Central memory CD8-positive, alpha-beta T cell (primary cell): ENCODE measurements at places on chromosomes 2 and 18.

DNA sequence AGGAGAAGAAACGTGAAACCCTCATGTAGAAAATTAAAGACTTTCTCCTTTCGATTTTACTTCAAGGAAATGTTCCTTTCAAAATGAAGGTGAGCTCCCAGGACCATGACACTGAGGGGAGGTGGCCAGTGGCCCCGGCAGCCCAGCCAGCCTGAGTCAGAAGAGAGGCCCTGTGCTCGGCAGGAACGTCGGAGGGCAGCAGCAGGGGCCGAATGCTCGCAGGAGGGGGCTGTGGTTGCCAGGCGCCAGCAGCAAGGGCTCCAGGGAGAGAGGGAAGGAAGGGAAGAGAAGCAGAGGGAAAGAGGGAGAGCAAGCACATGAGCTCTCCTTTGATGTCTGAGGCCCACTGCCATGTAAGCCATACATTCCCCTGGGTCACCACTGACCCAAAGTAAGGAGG, 73.3 kb upstream of the ACKR3 start:
- peaks cover 37% of the 10 kb centered on the region for H3K27me3 ChIP-seq
- no peak overlapping the region for H3K4me3 ChIP-seq
- H3K27ac ChIP-seq: no peak overlapping the region
- H3K36me3 ChIP-seq: peaks cover 3% of the 10 kb centered on the region
- no peak for DNase-seq

DNA sequence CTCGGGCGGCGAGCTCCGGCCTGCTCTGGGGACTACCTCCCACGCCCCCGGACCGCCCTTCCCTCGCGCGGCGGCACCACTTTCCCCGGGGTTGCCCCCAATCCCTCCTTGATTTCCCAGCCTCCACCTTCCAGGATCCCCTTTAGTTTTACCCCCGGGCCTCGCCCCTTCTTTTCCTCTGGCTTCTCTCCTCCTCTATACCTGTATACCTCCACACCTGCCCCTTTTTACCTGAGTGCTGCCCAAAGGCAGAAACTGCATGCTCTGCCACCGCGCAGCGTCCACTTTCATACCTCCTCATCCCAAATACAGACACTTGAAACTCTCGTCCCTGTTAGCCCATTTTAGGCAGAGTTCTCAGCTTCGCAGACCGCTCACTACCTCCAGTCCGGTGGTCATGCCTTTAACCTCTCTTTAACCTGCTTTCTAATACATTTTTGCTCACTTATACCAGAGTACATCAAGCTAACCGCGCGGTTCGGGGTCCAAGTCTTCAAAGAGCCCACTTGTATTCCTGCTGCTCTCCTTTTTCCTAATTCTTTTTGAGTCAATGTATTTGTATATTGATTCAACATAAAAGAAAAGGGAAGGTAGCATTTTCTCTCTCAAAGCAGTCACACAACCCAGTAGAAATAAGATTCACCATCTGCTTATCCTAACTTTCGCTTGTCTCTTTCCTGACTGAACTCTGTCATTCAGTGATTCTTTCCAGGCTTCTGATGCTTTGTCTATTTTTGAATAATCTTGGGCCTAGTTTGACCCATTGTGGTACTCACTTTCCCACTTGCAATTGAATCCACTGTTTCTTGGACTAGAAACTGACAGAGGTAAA, 901 bp downstream of the SPOPL start:
- H3K36me3 ChIP-seq: peaks cover 9% of the 10 kb centered on the region
- H3K27me3 ChIP-seq: no peaks in the 10 kb centered on the region
- H3K4me3 ChIP-seq: peak overlapping the region; percentile 96
- peaks cover 45% of the 10 kb centered on the region for H3K4me1 ChIP-seq
- peak overlapping the region; percentile 95 for H3K27ac ChIP-seq

DNA sequence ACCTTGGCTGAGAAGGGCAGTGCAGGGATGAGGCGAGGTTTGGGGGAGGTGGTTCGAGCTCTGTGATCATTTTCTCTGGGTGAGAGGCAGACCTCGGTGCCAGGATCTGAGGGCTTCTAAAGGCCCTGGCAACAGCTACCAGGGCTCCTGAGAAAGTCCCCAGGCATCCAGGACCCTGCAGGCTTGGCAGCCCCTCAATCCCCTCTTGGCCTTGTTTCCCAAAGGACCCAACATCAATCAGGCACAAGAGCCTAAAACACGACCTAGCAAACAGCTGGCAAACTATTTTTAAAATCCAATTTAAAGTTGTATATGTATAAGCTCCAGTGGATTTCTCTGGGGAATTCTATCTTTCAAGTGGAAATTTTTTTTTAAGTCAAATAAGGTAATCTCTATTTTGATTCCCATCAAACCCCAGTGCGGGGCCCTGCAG, 15.0 kb upstream of the MAT2A start:
- peaks cover 28% of the 10 kb centered on the region for H3K27me3 ChIP-seq
- no peak overlapping the region for H3K4me3 ChIP-seq
- no peak overlapping the region for H3K27ac ChIP-seq

GRCh38 chr2:46493241-46493970, 14.0 kb downstream of the TMEM247 start:
- no peak overlapping the region for H3K4me3 ChIP-seq
- no peak for DNase-seq
- no peaks in the 10 kb centered on the region for H3K27me3 ChIP-seq
- H3K27ac ChIP-seq: peak overlapping the region; percentile 38

GRCh38 chr2:240856151-240856980, 12.3 kb upstream of the AGXT start:
- H3K4me1 ChIP-seq: no peaks in the 10 kb centered on the region
- H3K36me3 ChIP-seq: no peaks in the 10 kb centered on the region
- DNase-seq: no peak
- no peak overlapping the region for H3K4me3 ChIP-seq

DNA sequence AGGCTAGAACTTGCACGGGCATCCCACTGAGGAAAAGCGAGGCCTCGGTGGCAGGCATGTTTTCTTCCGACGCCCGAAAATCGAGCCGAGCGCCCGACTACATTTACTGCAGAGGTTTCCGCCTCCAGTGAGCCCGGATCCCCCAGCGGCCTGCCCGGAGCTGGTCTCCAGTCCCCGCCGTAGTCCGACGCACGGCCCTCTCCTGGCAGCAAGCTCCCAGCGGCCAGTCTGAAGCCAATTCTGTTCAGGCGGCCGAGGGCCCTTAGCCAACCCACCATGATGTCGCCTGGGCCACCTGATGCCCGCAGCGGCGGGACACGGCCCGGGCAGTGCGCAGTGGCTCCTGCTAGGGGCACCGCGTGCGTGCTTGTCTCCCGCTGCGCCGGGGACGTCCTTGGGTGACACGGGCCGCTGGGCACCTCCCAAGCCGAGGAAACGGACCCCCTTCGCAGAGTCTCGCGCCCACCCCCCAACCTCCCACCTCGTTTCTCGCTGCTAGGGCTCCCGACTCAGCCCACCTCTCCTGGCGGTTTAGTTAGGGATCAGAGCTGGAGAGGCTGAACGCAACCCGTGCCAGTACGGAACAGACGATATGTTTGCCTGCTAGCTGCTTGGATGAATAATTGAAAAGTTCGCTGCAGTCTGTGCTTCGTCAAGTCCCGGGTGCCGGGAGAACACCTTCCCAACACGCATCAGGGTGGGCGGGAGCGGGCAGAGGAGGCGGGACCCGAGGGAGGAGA, 5.3 kb downstream of the ONECUT2 start:
- DNase-seq: no peak
- peaks cover 5% of the 10 kb centered on the region for H3K36me3 ChIP-seq
- no peak overlapping the region for H3K4me3 ChIP-seq
- peaks cover 91% of the 10 kb centered on the region for H3K27me3 ChIP-seq
- no peak overlapping the region for H3K27ac ChIP-seq

GRCh38 chr2:124607679-124608078, 582.6 kb downstream of the CNTNAP5 start:
- no peak overlapping the region for H3K4me3 ChIP-seq
- DNase-seq: no peak
- no peak overlapping the region for H3K27ac ChIP-seq
- H3K4me1 ChIP-seq: no peaks in the 10 kb centered on the region

GRCh38 chr2:165844216-165844615, 50.2 kb upstream of the GALNT3 start:
- H3K4me1 ChIP-seq: no peaks in the 10 kb centered on the region
- H3K36me3 ChIP-seq: no peaks in the 10 kb centered on the region
- no peak for DNase-seq
- H3K27ac ChIP-seq: no peak overlapping the region

- DNase-seq: no peak
- no peak overlapping the region for H3K27ac ChIP-seq
- H3K4me3 ChIP-seq: no peak overlapping the region
- peaks cover 17% of the 10 kb centered on the region for H3K27me3 ChIP-seq
- H3K4me1 ChIP-seq: no peaks in the 10 kb centered on the region
- peaks cover 3% of the 10 kb centered on the region for H3K36me3 ChIP-seq
These were observed 9.5 kb downstream of the GPR17 start for GRCh38 chr2:127655209-127656073.

DNA sequence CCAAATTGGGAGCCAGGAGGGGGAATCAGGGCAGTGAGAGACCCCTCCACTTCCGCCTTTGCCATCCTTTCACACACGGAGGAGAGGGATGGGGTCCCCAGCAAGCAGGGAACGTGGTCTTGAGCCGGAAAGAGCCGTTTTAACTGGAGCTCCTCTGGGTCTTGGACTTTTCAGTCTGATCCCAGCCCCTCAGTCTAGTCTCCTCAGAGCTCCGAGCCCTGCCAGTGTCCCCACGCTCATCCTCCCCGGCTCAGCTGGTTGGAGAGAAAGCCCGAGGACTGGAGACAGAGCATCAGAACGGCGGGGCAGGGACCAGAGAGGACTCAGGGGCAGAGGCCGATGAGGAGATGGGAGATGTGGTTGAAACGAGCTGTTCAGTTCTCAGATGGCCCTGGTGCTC, 26.1 kb upstream of the OTOF start:
- H3K4me1 ChIP-seq: peaks cover 9% of the 10 kb centered on the region
- H3K4me3 ChIP-seq: peak overlapping the region; percentile 65
- peaks cover 10% of the 10 kb centered on the region for H3K27me3 ChIP-seq
- no peak for DNase-seq

DNA sequence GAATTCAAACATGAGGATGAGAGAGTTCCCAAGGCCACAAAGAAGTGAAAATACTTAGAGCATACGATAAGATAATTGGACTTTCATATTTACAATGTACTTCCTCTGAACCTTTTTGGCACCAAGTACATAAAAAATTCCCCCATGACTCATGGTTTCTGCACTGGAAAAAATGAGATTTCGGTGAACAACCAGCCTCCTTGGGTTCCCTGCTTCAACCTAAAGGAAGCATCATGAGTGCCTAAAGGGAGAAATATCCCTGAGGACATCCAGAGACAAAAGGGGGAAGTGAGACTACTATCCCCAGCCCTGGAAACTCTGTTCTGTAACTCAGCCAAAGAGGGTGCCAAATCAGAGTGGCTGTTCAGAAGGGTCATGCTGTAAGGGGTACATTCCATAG, 562.7 kb upstream of the SLC39A10 start:
- H3K27me3 ChIP-seq: peaks cover 13% of the 10 kb centered on the region
- H3K36me3 ChIP-seq: no peaks in the 10 kb centered on the region
- H3K4me3 ChIP-seq: no peak overlapping the region
- no peaks in the 10 kb centered on the region for H3K4me1 ChIP-seq

DNA sequence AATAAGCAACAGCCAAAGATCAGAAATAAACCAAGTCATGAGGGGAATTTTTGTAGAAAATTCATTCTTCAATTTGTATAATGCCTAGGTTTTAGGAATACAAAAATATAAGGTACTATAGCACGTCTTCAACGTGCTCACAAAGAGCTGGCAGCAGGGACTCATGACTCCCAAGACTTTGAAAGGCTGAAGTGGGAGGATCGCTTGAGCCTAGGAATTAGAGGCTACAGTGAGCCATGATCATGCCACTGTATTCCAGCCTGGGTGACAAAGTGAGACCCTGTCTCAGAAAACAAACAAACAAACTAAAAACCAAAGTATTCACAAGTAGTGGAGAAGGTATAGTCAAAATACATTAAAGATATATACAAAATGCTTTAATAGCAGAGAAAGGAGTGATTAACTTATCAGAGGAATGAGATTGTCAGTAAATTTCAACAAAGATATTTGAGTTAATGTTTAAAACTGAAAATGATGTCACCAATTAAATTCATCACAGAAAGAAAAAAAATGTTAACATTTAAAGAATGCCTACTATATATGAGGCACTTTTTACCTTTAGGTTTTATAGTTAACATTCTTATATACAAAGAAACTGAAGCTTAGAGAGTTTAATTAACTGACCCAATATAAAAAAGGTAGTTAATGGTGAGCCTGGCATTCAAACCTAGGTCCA, 3.2 kb downstream of the WDR33 start:
- H3K27me3 ChIP-seq: no peaks in the 10 kb centered on the region
- H3K4me1 ChIP-seq: peaks cover 59% of the 10 kb centered on the region
- DNase-seq: no peak
- H3K27ac ChIP-seq: no peak overlapping the region
- peaks cover 29% of the 10 kb centered on the region for H3K36me3 ChIP-seq

- no peak for DNase-seq
- H3K27ac ChIP-seq: no peak overlapping the region
- H3K27me3 ChIP-seq: no peaks in the 10 kb centered on the region
- no peak overlapping the region for H3K4me3 ChIP-seq
- no peaks in the 10 kb centered on the region for H3K4me1 ChIP-seq
- H3K36me3 ChIP-seq: no peaks in the 10 kb centered on the region
These were observed 333.1 kb upstream of the VWC2L start for GRCh38 chr2:214077727-214078126.

DNA sequence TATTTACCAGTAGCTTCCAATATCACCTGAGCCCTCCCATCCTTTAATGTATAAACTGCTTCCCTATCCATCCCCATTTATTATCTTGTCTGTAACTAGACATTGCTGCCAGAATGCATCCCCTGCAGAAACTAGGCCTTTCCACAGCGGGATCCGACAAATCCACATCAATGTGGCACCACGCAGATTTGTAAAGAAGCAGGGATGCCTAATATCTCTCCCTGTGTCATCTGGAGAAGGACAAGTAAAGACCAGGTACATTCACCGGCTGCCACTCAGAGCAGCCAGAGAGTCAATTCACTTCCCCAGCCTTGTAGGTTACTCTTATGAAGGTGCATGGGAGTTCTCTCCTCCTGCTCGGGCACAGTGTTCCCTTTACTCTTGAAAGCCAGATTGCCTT, 98.8 kb upstream of the MAP3K20 start:
- H3K4me3 ChIP-seq: no peak overlapping the region
- no peak for DNase-seq
- peaks cover 95% of the 10 kb centered on the region for H3K27me3 ChIP-seq
- no peaks in the 10 kb centered on the region for H3K4me1 ChIP-seq

- peaks cover 30% of the 10 kb centered on the region for H3K4me1 ChIP-seq
- peaks cover 33% of the 10 kb centered on the region for H3K36me3 ChIP-seq
- H3K27ac ChIP-seq: no peak overlapping the region
- no peak overlapping the region for H3K4me3 ChIP-seq
- H3K27me3 ChIP-seq: peaks cover 93% of the 10 kb centered on the region
These were observed 6.3 kb downstream of the OSR1 start for GRCh38 chr2:19351899-19352697.

DNA sequence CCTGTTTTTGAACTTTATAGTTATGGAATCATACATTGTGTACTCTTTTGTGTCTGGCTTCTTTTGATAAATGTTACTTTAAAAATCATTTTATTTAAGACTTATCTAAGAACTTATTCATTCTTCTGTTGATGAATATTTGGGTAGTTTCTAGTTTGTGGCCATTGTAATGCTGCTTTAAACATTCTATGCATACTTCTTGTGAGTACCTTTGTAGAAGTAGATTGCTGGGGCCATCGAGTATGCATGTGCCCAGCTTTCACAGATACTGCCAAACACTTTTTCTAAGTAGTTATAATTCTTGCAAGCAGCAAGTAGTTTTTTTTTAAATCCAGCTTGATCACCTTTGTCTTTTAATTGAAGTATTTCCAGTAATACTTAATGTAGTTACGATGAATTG, 11.1 kb downstream of the CD302 start:
- no peak overlapping the region for H3K4me3 ChIP-seq
- H3K27me3 ChIP-seq: no peaks in the 10 kb centered on the region
- H3K4me1 ChIP-seq: no peaks in the 10 kb centered on the region
- H3K27ac ChIP-seq: no peak overlapping the region
